T-helper 9 cell (primary cell): ENCODE measurements at places on chromosomes 13 and 19.

GRCh38 chr13:35478271-35479037 lies 2.0 kb upstream of the MAB21L1 start:
- no peak for DNase-seq

GRCh38 chr13:31168166-31168565 lies 6.5 kb upstream of the HSPH1 start:
- DNase-seq = no peak

GRCh38 chr13:75023609-75024008 lies 458.4 kb downstream of the TBC1D4 start:
- DNase-seq = no peak

DNA sequence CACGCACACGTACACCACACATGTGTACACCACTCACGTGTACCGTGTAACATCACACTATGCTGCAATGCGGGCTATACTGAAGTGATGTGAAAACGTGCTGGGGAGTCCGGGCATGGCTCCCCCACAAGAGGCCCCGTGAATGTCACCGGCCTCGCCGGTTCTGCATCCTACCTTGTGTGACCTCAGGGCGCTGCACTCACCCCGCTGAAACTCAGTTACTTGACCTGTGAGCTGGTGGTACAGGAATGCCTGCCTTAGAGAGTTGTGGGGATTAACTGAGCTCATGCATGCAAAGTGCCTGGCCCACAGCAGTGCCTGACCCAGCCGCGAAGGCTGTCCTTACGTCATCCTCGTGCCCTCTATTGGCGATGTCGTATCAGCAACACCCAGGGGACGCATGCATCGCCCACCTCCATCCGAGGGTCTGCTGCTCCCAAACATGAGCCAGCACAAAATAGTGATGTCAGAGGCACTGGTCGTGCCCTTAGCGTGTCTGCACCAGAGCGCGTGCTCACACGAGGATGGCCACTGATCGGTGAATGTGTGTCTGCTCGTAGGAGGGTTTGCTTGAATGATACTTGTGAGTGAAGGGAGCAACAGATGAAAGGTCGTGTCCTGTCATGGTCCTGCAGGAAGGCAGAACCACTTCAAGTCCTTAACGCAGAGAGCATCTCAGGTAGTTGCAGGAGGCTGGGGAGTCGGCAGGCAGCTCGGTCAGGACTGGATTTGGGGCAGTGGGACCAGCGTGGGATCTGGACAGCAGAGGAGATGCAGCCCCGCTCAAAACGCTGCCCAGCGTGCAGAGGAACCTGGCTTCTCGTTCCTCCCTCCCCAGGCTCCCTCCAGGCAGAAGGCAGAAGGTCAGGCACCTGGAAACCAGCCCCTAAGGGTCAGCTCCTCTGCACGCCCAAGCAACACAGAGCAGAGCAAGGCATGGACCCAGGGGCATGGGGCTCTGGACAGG lies 126.2 kb upstream of the SPACA7 start:
- DNase-seq = no peak

DNA sequence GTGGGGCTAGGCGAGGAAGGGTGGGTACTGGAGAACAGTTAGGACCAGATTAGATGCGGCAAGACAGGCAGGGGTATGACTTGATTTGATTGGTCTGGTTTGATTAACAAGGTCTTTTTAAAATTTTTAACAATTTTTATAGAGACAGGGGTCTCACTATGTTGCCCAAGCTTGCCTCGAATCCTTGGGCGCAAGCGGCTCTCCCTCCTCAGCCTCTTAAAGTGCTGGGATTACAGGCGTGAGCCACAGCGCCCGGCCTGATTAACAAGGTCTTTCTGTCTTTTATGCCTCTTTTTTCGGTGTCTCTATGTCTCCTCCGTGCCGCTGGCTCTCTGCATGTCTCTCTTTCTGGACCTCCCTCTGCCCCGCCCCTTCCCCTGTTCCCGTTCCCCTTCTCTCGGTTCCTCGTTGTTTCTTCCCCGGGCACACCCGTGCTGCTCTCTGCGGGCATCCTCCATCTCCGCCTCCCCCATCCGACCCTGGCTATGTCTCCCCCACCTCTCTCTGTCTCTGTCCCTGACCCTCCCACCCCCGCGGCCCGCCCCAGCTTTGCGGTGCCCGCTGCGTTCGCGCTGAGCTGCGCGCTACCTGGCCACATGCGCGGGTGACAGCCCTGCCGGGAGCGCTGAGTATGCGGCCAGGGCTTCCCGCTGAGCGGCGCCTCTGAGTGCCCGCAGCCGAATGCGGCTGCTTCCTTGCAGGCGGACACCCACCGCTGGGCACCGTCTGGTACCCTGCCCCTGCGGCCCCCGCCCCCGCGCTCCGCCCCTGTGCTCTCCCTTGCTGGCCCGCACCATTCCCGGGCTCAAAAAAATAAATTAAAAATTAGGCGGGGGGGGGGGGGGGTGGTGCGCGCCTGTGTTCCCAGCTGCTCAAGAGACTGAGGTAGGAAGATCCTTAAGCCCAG lies 8.1 kb upstream of the SDHAF1 start:
- no peak for DNase-seq

DNA sequence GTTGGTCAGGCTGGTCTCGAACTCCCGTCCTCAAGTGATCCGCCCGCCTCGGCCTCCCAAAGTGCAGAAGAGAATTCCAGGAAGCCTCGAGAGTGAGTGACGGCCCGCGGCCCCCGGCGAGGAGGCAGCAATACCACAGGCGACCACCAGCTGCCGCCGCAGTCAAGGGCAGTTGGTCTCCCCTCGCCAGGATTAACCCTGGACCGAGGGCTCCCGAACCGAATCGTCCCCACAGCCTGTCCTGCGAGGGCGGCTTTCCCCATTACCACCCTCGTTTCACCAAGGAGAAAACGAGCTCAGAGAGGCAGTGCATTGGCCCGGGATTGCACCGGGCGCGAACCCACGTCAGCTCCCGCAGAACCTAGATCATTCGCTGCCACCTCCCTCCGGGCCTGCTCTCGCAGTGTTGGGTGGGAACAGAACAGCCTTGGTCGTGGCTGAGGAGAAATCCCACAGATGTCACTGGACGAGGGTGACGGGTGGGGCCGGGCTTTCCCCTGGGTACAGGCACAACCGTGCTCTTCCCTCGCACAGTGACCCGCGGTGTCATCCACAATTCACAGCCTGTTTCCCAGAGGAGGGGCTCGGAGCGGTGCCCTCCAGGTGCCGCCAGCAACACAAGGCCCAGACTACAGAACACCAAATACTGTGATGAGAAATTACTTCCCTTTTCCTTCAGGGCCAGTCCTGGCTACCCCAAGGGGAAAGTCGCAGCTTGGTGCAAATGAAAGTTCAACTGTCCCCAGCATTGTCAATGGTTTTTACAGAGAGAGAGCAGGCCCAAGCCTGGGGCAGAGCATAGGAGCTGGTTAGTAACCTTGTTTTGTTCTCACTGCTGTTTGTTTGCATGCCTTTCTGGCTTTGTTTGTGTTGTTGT lies 24.8 kb downstream of the C2CD4C start:
- no peak for DNase-seq

- DNase-seq = no peak
Observed at GRCh38 chr13:27408074-27408473, 16.3 kb upstream of the GTF3A start.

GRCh38 chr19:952049-952679 lies 26.3 kb downstream of the ARID3A start:
- no peak for DNase-seq

DNA sequence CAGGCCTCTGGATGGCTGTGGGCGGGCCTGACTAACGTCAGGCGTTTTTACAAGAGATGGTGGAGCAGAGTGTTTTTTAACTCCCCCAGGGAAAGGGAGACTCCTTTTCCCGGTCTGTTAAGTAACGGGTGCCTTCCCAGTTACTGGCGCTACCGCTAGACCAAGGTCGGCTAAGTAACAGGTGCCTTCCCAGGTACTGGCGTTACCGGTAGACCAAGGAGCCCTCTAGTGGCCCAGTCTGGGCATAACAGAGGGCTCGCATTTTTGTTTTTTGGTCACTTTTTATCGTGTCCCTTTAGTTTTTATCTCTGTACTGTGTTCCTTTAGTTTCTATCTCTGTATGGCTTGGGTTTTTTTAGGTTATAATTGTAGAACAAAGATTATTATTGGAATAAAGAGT lies 10.0 kb downstream of the ZNF383 start:
- peak; percentile 6 for DNase-seq

- peak; percentile 34 for DNase-seq
Observed at GRCh38 chr13:22061371-22061805, 390.5 kb downstream of the FGF9 start.

DNA sequence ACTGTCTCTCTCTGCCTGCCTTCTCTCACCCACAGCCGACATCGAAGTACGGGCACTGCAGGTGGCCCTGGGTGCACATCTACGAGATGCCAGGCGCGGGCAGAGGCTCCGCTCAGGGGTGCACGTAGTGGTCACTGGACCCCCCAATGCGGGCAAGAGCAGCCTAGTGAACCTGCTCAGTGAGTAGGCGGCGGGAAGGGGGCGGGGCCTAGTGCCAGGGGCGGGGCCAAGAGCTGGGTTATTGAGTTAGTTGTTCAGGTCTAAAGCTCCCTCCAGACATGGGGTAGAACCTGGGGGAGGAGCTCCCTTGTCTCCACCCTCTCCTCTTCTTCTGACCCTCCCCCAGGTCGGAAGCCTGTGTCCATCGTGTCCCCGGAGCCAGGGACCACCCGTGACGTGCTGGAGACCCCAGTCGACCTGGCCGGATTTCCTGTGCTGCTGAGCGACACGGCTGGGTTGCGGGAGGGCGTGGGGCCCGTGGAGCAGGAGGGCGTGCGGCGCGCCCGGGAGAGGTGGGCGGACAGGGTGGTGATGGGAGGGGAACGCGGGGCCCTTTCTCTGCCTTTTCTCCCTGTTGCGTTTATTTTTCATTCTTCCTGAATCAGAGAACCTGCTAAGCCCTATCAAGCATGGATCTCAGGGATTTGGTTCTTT lies 1.9 kb downstream of the GTPBP3 start:
- peak; percentile 26 for DNase-seq

DNA sequence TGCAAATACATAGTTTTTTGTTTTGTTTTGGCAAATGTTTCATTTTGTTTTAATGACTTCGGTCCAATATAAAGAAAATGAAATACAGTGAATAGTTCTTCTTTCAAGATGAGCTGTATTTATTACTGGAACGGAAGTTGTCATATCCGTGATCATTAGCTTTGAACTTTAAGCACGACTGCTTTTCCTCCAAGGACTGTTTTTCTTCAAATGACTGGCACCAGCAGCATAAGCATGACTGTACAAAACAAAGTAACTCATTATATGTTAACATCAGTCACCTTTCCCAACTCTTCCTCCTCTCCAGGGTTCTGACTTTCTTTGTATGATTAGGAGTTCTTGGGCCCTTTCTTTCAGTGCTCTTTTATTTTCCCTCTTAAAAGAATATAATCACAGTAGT lies 20.5 kb downstream of the EDNRB start:
- DNase-seq = no peak

- no peak for DNase-seq
Observed at GRCh38 chr19:2255112-2255845, 938 bp downstream of the JSRP1 start.

GRCh38 chr13:114229506-114229905 lies 5.2 kb upstream of the CDC16 start:
- DNase-seq = no peak

GRCh38 chr19:5903056-5903623 lies 450 bp downstream of the NDUFA11 start:
- no peak for DNase-seq

- DNase-seq = no peak
Observed at GRCh38 chr13:45737571-45738017, 35.5 kb downstream of the CBY2 start.

GRCh38 chr19:5678071-5678718 lies 2.1 kb downstream of the MICOS13 start:
- no peak for DNase-seq

DNA sequence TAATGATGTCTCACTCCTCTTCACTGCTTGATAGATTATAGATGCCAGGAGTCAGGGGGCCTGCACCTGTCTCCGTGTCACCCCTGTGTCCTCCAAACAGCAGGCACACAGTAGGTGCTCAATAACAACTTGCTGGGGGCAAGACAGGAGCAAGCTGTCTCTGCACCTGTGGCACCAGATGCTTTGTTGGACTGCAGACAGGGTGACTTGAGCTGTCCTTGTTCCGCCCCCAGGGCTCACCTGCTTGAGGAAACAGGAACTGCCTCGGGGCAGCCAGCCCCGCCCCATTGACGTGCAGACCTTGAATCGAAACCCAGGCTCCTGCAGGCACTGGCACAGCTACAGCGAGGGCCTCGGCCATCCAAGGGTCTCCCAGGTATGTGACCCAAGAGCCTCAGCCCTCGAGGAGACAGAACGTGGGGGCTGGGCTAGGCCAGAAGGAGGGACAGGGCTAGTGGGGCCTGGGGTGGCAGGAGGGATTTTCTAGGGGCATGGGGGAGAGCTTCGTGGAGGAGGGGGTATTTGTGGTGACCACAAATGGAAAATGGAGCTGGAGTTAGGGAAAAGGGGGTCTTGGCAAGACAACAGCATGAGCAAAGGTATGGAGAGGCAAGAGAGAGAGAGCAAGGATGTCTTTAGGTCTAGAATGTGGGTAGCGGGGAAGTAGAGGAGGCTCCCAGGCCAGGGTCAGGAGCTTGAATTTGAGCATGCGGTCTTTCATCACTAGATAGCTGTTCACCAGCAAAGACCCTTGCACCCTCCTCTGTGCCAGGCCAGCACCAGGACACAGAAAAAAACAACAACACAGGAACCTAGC lies at the start of gene HSH2D:
Gene HSH2D, plus strand, starts transcription at position 287 of the 817 bp plus-strand sequence. CDS start 5,066 bp downstream, outside the sequence.
- peak; percentile 66 for DNase-seq

GRCh38 chr13:110637747-110638146 lies 22.4 kb downstream of the NAXD start:
- no peak for DNase-seq

GRCh38 chr13:78623132-78623531 lies 19.8 kb upstream of the POU4F1 start:
- DNase-seq = no peak

DNA sequence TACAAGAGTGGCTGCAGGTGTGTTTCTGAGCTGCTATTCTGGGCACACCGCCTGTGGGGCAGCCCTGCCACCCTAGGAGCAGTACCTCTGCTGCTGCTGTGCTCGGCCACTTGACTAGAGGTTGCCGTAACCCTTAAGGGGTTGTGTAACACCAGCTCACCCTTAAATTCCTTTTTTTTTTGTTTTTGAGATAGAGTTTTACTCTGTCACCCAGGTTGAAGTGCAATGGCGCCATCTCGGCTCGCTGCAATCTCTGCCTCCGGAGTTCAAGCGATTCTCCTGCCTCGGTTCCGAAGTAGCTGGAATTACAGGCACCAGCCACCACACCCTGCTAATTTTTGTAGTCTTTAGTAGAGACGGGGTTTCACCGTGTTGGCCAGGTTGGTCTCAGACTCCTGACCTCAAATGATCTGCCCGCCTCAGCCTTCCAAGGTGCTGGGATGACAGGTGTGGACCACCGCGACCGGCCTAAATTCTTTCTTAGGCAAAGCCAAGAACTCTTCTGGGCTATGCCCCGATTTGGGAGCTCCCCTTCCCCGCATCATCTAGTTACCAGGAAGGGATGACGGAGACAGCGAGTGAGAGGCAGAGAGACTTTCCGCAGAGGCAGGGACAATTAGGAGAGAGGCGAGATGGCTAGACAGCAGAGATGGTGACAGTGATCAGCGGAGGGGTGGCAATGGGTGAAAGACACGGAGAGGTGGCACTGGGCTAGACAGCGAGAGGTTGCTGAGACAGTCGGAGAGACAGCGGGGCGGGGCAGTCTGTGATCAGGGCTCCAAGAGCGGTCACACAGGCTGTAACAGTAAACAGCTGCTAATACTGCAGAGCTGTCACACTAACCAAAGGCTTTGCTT lies 4.4 kb upstream of the LILRA5 start:
- no peak for DNase-seq

- DNase-seq = no peak
Observed at GRCh38 chr13:22196777-22197176, 525.9 kb downstream of the FGF9 start.
